ENCODE measurements at places on chromosomes 6 and 20. TPM values are rescaled to one million over a fixed set of nuclear protein-coding genes. Genes with fewer than 3 reads are reported as not detected.

The LY6G6C gene
- not detected for total RNA-seq

The PRRT1 gene
- 4.2 TPM for total RNA-seq

The C20orf204 gene
- total RNA-seq, result 4.5 TPM

The DPPA5 gene
- total RNA-seq, result 0.94 TPM

The IL17A gene
- not detected for total RNA-seq

The PTCHD4 gene
- 1.6 TPM for total RNA-seq

The PLN gene
- total RNA-seq, result 5.0 TPM

The PSORS1C1 gene
- total RNA-seq, result 28.0 TPM

The HLA-DRB1 gene
- 9.5 TPM for total RNA-seq

The GPR63 gene
- total RNA-seq, result 4.6 TPM

The NKAIN4 gene
- 6.0 TPM for total RNA-seq

The FOXQ1 gene
- total RNA-seq, result 1.7 TPM

The TRIM40 gene
- 0.79 TPM for total RNA-seq

The TAAR5 gene
- total RNA-seq, result not detected

GRCh38 chr6:163923658-163924411 is 509.3 kb downstream of the QKI start:
- no peak for DNase-seq

DNA sequence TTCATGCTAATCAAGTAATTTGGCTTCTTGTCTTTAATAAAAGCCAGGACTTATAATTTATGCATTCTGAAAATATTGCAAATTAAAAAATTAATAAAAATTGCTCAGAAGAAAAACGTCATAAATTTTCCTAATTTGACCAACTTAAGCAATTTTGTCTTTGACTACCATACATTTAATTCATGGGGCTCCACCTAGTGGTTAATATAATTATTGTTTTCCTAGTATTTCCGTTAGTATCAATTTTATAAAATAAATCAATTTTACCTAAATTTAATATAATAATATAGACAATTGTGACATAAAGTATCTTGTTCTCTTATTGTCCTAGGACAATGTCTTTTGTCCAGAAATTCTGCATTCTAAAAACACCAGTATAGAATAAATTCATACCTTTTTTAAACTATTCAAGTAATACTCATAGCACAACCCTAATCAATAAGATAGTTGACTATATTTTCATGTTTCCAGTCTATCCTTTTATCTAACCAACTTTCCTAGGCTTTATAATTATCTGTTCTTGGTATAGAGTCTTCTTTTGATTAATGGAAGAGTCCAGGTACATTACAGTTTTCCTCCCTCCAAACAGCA is 319.9 kb downstream of the TRDN start:
- no peak for DNase-seq

- no peak for DNase-seq
Measured at GRCh38 chr6:63348836-63349235, 29.1 kb upstream of the LGSN start.

DNA sequence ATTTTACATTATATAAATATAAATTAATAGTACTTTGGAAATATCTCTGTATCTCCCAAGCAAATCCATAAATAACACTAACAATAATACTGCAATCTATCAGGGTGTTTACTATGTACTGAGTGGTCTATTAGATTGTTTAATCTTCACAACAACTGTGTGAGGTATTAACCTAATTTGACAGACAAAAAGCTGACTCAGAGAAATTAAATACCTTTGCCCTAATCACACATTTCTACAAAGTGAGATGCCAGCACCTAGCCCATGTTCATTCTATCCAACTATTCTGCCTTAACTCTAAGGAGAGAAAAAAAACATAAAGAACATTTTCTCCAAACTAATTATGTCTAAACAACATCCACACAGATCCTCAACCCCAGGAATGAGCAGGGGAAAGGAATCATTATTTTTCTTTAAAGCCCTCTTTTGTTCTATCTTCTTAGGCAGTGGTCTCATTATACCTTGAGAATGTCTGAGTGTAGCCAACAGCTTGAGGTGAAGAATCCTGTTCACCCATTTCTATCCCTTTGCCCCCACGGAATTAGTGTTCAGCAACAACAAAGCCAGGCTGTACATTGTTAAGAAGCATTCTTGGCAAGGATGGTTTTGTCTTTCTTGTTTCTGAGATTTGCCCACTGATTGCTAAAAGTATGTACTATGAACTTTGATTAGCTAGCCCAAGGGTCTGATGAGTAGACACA is 42.7 kb downstream of the PRL start:
- no peak for DNase-seq

DNA sequence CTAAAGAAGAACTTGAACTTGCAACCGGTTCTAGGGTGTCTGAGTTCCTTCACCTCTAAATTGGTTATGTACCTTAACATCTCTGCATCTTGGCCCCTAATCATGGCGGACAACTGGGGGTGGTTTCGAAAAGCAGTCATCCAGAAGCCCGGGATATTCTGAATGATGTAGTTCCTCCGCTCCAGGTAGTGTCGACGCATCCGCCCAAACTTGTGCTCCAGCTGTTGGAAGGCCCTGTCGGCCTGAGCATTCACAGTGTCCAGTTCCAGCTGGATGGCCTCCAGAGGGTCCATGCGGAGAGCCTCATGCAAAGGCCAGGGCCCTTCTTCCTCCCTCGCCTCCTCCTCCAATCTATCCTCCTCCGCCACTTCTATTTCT is 887 bp downstream of the TSPYL1 start:
- peak; percentile 80 for DNase-seq

- peak; percentile 20 for DNase-seq
Measured at GRCh38 chr6:56849896-56850295, 105.0 kb upstream of the BEND6 start.

- DNase-seq, result no peak
Measured at GRCh38 chr20:24894488-24894887, 54.6 kb upstream of the CST7 start.

DNA sequence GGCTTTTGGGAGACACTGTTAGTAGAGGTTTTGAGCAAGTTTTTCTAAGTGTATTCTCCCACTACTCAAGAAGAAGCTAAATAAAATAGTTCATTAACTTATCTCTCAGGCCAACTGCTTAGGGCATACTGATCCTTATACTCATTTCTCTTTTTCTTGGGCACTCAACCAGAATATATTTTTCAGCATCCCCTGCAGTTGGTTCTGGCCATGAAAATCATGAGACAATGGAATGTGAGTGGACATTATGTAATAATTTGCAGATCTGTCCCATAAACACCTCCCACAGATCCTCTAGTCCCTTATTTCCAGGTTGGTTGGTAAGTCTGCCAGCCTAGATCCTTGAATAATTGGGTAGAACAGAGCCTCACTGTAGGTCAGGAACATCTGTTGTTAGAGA is 136.7 kb downstream of the AIG1 start:
- no peak for DNase-seq

DNA sequence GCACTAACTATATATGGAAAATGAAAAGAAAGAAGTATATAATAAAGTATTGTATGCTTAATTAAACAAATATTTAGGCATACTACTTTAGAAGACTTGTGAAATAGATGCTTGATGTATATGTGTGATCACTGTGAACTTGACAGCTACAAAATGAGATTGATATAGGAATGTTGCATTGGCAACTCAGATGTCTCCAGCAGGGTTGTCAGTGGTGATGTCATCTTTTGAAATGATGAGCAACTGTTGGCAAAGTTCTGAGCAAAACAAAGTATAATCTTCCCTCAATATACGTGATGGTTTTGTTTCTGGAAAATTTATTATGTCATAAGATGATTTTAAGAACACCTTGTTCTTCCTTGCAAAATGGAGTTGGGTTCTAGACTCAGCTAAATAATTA is 133.8 kb downstream of the ARID1B start:
- DNase-seq, result no peak

GRCh38 chr20:55882910-55883309 is 122.4 kb downstream of the CBLN4 start:
- no peak for DNase-seq

DNA sequence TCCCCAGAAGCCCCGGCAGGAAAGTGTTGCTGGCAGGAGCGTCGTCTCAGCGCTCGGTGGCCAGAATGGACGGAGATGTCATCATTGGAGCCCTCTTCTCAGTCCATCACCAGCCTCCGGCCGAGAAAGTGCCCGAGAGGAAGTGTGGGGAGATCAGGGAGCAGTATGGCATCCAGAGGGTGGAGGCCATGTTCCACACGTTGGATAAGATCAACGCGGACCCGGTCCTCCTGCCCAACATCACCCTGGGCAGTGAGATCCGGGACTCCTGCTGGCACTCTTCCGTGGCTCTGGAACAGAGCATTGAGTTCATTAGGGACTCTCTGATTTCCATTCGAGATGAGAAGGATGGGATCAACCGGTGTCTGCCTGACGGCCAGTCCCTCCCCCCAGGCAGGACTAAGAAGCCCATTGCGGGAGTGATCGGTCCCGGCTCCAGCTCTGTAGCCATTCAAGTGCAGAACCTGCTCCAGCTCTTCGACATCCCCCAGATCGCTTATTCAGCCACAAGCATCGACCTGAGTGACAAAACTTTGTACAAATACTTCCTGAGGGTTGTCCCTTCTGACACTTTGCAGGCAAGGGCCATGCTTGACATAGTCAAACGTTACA is 817 bp downstream of the GRM1 start:
- DNase-seq, result no peak

- no peak for DNase-seq
Measured at GRCh38 chr6:63928613-63929012, 293.0 kb downstream of the PHF3 start.

DNA sequence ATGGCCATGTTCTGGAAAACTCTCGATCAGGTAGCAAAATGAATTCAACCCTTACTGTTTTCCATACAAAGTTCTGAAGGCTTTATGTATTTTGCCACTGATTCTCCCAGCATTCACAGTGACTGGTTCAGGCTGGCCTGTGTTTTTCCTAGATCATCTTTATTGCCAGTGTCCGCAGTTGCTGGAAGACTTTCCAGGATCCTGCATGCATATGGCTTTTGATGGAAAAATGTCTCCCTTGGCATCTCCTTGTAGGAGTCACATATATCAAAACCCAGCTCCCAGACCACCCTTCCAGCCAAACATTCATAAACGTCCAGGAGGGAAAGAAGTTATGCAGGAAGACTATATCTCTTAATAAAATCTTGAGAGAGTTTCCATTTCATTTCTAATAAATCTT is 588.8 kb downstream of the MAFB start:
- no peak for DNase-seq

DNA sequence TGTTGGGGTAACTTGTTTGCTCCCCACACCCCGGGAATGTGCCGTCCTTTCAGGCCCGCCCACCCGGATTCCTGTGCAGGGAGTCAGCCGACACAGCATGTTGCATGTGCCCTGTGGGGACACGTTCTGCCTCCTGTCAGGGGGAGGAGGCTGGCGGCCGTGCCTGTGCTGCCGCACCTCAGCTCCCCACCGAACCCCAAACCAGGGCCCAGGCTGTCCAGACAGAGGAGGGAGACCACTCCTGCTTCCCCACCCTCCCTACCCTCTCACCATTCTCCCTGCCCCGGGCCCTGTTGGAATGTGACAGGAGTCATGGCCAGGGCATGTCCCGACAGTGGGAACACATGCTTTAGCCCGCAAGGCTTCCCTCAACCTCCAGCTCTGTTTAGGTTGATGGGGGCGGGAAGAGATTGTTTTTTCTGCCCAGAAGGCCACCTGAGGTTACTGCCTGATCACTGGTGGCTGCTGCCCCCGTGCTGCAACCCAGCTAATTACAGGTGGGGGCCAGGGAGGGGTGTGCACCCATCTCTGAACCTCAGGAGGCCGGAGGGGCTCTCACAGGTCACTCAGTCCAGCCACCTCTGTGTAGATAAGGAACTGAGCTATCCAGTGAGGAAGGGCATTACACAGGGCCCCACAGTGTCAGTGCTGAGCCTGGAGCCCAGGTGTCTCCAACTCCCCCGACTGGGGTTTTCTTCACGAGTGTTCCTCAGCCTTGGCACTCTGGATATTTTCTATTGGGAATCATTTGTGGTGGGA is 13.6 kb downstream of the LRRC73 start:
- peak; percentile 51 for DNase-seq

GRCh38 chr6:103854059-103854458 is 1005.7 kb downstream of the HACE1 start:
- no peak for DNase-seq

- peak; percentile 66 for DNase-seq
Measured at GRCh38 chr6:44630125-44631028, 242.9 kb downstream of the CDC5L start.

GRCh38 chr6:118965371-118965770 is 30.4 kb upstream of the MCM9 start:
- no peak for DNase-seq

GRCh38 chr20:53599910-53600632 is 6.4 kb upstream of the ZNF217 start:
- peak; percentile 5 for DNase-seq

DNA sequence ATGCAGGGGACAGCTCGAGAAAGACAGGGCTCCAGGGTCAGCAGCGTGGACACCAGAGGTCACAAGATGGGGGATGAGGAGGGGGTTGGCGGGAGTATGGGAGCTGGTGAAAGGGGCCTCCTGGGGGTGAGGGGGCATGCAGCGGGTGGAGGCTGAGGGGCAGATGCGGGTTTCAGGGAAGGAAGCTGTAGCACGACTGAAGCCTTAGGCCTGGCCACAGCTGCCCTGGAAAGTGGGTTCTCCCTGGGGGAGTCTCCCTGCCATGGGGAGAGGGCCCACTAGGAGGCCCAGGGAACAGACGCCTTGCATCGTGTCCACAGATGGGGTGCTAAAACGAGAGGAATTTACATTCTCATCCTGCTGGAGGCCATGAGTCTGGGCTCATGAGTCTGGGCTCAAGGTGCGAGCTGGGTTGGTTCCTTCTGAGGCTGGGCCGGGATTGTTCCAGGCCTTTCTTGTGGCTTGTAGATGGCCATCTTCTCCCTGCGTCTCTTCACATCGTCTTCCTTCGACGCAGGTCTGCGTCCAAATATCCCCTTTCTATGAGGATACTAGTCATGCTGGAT is 18.0 kb downstream of the APCDD1L start:
- no peak for DNase-seq

GRCh38 chr6:168514216-168514615 is 73.2 kb downstream of the SMOC2 start:
- peak; percentile 78 for DNase-seq

GRCh38 chr6:81814370-81815076 is 62.0 kb upstream of the TENT5A start:
- no peak for DNase-seq

Data from testis (tissue), 5 donors.